ENCODE measurements at places on chromosomes 5 and 9. TPM values are rescaled to one million over a fixed set of nuclear protein-coding genes. Genes with fewer than 3 reads are reported as not detected.
A peak's percentile ranks its signal among the peaks of the same experiment; 100 is the strongest.

Gene DMRT2
- not detected for total RNA-seq

Gene CAAP1
- 22.3 TPM for total RNA-seq

Gene EIF4E1B
- not detected for total RNA-seq

Gene ARL14EPL
- 2.9 TPM for total RNA-seq

Gene WWC1
- total RNA-seq: 1.4 TPM

Gene ACTL7B
- not detected for total RNA-seq

Gene EDIL3
- total RNA-seq: 2.3 TPM

Gene FCHSD1
- 34.9 TPM for total RNA-seq

Gene SOX30
- 0.26 TPM for total RNA-seq

Gene CDKN2B
- 25.7 TPM for total RNA-seq

Gene CKMT2
- total RNA-seq: 3.0 TPM

DNA sequence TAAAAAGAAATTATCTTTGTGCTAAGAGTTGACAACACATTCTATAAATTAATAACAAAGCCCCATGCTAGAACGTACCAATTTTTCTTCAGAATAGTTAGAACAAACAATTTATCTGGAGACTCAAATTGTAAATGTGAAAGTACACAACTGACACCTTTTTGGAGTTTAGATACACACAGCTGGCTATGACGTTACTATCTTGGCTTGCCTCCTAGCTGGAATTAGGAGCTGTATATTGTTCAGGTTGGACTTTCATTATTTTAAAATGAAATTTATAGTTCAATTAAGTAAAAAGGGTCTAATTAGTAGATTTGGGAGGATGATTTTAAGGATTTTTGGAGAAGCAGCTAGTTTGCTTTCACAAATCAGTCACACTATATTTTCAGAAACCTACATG is 393.9 kb upstream of the RIOK2 start:
- H3K27ac ChIP-seq: no peak overlapping the region
- no peaks in the 10 kb centered on the region for H3K36me3 ChIP-seq
- H3K4me3 ChIP-seq: no peak overlapping the region

DNA sequence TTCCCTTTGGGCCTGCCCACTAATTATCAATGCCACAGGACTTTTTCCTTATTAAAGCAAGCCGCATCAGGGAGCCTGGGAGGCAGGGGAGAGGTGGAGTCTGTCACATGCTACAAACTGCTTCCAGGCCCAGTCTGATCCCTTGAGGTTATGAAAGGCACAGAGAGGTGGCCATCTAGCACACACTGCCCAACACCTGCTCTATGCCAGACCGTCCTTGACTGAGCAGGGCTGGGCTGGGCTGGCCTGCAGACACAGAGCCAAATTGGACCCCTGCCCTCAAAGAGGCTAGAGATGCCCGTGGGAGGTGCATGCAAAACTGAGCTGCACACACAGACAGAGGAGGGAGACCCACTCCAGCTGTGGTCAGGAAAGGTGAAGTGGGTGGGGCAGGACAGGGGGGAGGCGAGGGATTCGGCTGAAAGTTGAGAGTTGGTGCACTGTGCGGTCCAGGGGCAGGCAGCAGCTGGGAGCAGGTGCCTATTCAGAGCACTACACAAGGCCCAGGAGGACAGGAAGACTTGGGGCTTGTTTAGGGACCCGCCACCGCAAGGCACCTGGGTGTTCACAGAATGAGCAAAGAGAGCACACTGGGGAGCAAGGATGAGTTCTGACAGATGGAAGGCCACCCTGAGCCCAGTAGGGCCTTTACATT is 36.4 kb upstream of the TCF7 start:
- H3K4me1 ChIP-seq: no peaks in the 10 kb centered on the region
- no peaks in the 10 kb centered on the region for H3K27me3 ChIP-seq
- no peak overlapping the region for H3K4me3 ChIP-seq
- DNase-seq: peak; percentile 59
- no peaks in the 10 kb centered on the region for H3K36me3 ChIP-seq

GRCh38 chr5:175657593-175658271 is at the start of gene HRH2:
Gene HRH2 (plus strand): TSS chr5:175658071. CDS start chr5:175683234, 25,163 bp downstream.
- DNase-seq: peak; percentile 89
- H3K27me3 ChIP-seq: peaks cover 7% of the 10 kb centered on the region
- no peaks in the 10 kb centered on the region for H3K36me3 ChIP-seq
- H3K27ac ChIP-seq: peak within 1 kb of the TSS; percentile 94

DNA sequence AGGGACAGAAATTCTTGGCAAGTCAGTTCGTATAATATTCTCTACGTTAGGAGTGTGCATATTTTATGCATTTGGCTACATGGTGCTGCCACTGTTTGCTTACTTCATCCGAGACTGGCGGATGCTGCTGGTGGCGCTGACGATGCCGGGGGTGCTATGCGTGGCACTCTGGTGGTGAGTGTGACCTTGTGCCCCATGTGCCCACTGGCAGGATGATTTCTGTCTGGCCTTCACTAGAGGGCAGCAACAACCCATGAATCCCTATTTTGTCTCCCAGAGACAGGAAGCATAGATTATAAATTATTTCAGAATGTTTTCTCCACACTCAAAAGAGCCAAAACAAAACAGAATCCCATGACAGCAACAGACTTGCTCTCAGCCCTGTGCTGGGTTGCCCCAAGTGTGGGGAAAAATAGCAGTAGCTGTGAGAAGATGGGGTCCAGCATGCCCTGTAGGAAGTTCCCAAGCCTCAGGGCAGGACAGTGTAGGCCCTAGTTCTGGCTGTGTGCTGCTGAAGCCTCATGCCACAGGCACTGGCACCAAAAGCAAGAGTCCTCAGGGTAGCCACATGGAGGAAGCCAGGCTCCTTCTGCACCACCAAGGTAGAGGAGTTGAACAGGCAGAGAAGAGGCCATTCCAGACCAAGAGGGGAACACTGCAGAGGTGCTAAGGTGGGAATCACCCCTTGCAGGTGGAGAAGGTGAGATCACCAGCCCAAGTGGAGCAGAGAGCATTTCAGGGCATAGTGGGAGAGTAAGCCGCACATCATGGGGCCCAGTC is 16.0 kb downstream of the SLC22A5 start:
- H3K4me1 ChIP-seq: peaks cover 22% of the 10 kb centered on the region
- no peaks in the 10 kb centered on the region for H3K36me3 ChIP-seq
- H3K27me3 ChIP-seq: no peaks in the 10 kb centered on the region
- H3K4me3 ChIP-seq: no peak overlapping the region

DNA sequence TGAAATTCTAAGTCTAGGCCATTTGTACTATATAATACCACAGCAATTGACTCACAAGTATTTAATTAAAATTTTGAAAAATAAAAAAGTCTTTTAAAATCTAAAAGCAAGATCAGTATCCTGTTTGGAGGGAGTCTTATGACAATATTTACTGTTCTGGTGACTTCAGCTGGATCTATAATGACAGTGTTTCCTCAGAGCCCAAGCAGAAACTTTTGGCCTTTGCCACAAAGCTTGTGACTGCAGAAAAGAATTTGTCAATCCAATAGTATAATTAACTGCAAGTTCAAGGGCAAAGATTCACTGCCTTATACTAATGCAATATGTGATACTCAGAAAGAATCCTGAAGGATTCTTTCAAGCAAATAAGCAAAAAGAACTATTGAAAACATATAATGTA is 49.6 kb upstream of the RAPGEF6 start:
- no peak overlapping the region for H3K27ac ChIP-seq
- no peaks in the 10 kb centered on the region for H3K27me3 ChIP-seq

- no peak overlapping the region for H3K27ac ChIP-seq
- H3K36me3 ChIP-seq: no peaks in the 10 kb centered on the region
- H3K4me1 ChIP-seq: peaks cover 51% of the 10 kb centered on the region
- H3K4me3 ChIP-seq: no peak overlapping the region
- H3K27me3 ChIP-seq: no peaks in the 10 kb centered on the region
- DNase-seq: peak; percentile 90
Observed at GRCh38 chr9:126985870-126986498, 71.4 kb downstream of the RALGPS1 start.

GRCh38 chr5:39455645-39456044 is 30.9 kb upstream of the DAB2 start:
- H3K4me3 ChIP-seq: no peak overlapping the region
- DNase-seq: no peak
- H3K36me3 ChIP-seq: no peaks in the 10 kb centered on the region
- no peak overlapping the region for H3K27ac ChIP-seq
- no peaks in the 10 kb centered on the region for H3K4me1 ChIP-seq

DNA sequence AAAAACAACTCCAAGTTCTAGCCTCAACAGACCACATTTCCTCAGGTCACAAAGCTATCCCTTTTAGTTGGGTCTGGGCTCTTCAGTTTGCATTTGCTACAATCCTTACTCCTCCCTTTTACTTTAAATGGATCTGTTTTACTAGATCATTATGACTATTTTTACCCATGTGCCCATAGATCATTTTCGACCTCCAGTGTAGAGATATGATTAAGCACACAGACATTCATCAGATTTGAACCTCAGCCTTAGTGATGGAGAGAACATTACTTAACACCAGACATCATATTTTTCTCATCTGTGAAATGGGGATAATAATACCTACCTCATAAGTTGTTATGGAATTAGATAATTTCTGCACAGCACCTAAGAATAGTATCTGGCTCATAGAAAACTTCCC is 141.9 kb downstream of the NPR3 start:
- no peaks in the 10 kb centered on the region for H3K4me1 ChIP-seq
- H3K4me3 ChIP-seq: no peak overlapping the region
- no peaks in the 10 kb centered on the region for H3K36me3 ChIP-seq
- no peak for DNase-seq

DNA sequence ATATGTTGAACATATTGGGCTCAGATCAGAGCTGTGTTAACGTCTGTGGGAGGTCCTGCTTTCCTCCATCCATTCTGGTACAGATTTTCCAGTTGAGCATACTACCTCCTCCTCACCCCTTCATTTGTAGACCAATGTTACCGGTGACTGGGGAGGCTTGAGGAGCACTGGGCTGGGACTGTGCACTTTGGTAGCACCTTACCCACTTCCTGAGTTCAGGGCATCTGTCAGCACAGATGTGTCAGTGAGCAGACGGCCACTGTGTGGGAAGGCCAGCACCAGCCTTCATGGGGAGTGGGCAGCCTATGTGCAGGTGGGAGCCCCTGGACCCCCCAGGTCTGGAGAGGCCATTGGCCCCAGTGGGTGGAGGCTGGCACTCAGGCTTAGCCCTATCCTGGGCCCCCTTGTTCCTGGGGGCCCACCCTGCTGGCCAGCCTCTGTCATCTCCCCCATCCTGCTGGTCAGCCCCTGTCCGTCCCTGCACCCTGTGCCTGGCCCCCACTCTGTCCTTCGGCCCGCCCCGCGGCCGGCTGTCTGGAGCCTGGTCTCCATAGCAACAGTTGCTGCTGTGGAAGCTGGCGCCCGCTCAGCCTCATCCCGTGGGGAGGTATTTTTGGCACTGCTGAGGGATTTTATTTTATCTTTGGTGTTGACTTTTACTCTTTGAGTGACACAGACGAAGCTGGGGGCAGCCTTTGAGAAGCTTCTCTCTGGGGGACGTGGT is 21.3 kb downstream of the WNK2 start:
- peaks cover 44% of the 10 kb centered on the region for H3K4me1 ChIP-seq
- DNase-seq: peak; percentile 76
- H3K27me3 ChIP-seq: no peaks in the 10 kb centered on the region

DNA sequence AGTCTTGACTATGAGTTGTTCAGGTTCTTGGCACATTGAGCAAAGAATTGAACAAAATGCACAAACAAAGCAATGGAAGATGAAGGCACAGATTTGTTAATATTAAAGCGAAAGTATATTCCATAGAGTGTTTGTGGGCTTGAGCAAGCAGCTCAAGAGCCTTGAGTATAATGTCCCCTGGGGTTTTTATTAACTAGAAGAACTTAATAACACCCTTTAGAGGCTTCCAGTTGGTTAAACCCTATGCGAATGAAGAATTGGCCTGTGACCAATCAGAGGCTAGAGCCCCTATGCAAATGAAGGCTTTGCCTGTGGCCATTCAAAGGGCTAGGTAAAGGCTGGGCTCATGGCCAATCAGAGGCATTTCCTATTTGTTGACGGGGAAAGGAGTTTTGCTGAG is 135.3 kb upstream of the IL12B start:
- H3K27me3 ChIP-seq: no peaks in the 10 kb centered on the region
- DNase-seq: no peak
- H3K36me3 ChIP-seq: no peaks in the 10 kb centered on the region
- no peak overlapping the region for H3K4me3 ChIP-seq
- no peak overlapping the region for H3K27ac ChIP-seq

GRCh38 chr9:33739398-33739797 is 56.0 kb upstream of the PRSS3 start:
- H3K27me3 ChIP-seq: peaks cover 17% of the 10 kb centered on the region
- H3K4me3 ChIP-seq: no peak overlapping the region
- no peaks in the 10 kb centered on the region for H3K4me1 ChIP-seq
- H3K36me3 ChIP-seq: no peaks in the 10 kb centered on the region
- no peak overlapping the region for H3K27ac ChIP-seq
- no peak for DNase-seq

GRCh38 chr5:6405591-6405990 is 27.2 kb upstream of the MED10 start:
- no peaks in the 10 kb centered on the region for H3K4me1 ChIP-seq
- no peak for DNase-seq
- no peak overlapping the region for H3K27ac ChIP-seq
- H3K27me3 ChIP-seq: peaks cover 3% of the 10 kb centered on the region
- no peak overlapping the region for H3K4me3 ChIP-seq
- no peaks in the 10 kb centered on the region for H3K36me3 ChIP-seq

GRCh38 chr5:39400713-39401578 is 23.8 kb downstream of the DAB2 start:
- H3K36me3 ChIP-seq: peaks cover 15% of the 10 kb centered on the region
- peaks cover 34% of the 10 kb centered on the region for H3K4me1 ChIP-seq
- peak overlapping the region; percentile 9 for H3K27ac ChIP-seq
- H3K27me3 ChIP-seq: no peaks in the 10 kb centered on the region
- DNase-seq: no peak

GRCh38 chr9:122095010-122095767 is 2.1 kb upstream of the TTLL11 start:
- no peak for DNase-seq
- H3K4me1 ChIP-seq: peaks cover 72% of the 10 kb centered on the region
- H3K4me3 ChIP-seq: peak overlapping the region; percentile 18
- H3K27ac ChIP-seq: no peak overlapping the region

- H3K36me3 ChIP-seq: no peaks in the 10 kb centered on the region
- H3K27me3 ChIP-seq: no peaks in the 10 kb centered on the region
- no peak for DNase-seq
- no peak overlapping the region for H3K4me3 ChIP-seq
Observed at GRCh38 chr5:147359101-147359500, 124.3 kb downstream of the STK32A start.

DNA sequence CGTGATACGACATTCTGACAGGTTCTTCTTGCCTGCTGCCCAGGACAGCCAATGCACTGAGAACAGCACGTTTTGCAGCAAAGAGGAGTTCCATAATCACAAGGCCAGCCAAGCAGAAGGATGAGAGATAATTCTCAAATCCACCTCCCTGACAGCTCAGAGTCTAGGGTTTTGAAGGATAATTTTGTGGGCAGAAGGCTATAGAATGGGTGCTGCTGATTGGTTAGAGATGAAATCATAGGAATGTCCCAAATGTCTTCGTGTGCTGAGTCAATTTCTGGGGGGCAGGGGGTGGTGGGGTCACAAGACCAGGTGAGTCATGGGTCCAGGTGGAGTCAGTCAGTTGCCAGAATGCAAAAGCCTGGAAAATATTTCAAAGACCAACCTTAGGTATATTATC is 175.5 kb upstream of the SLC30A5 start:
- H3K27me3 ChIP-seq: no peaks in the 10 kb centered on the region
- H3K4me1 ChIP-seq: no peaks in the 10 kb centered on the region
- no peak for DNase-seq
- no peak overlapping the region for H3K27ac ChIP-seq

Measured in spleen (tissue), 13 donors.